ENCODE measurements at places on chromosomes 5 and 9. TPM values are rescaled to one million over a fixed set of nuclear protein-coding genes. Genes with fewer than 3 reads are reported as not detected.

The SPINK13 gene
- total RNA-seq: not detected

The SLC25A2 gene
- 0.72 TPM for total RNA-seq

The ARL14EPL gene
- total RNA-seq: 0.18 TPM

The MAMDC4 gene
- not detected for total RNA-seq

The KCNV2 gene
- total RNA-seq: not detected

The CDH9 gene
- total RNA-seq: 0.16 TPM

The NEURL1B gene
- 2.5 TPM for total RNA-seq

The NR5A1 gene
- total RNA-seq: not detected

The BTNL8 gene
- total RNA-seq: not detected

The BTNL9 gene
- total RNA-seq: not detected

The OTP gene
- total RNA-seq: not detected

The FGFR4 gene
- total RNA-seq: 0.74 TPM

The LHX3 gene
- not detected for total RNA-seq

The AK3 gene
- 47.4 TPM for total RNA-seq

The CDC20B gene
- total RNA-seq: not detected

The LECT2 gene
- not detected for total RNA-seq

The OLFML2A gene
- 1.7 TPM for total RNA-seq

The GZMA gene
- total RNA-seq: not detected

The PTTG1 gene
- 107 TPM for total RNA-seq

The RABL6 gene
- total RNA-seq: 62.0 TPM

The MOCS2 gene
- 74.2 TPM for total RNA-seq

The TCERG1 gene
- total RNA-seq: 66.4 TPM

The AGXT2 gene
- total RNA-seq: not detected

The LMX1B gene
- not detected for total RNA-seq

The TAS2R1 gene
- total RNA-seq: not detected

The CDC25C gene
- total RNA-seq: 8.9 TPM

The WNK2 gene
- total RNA-seq: not detected

The DROSHA gene
- 55.8 TPM for total RNA-seq

The PPP2CA gene
- 76.6 TPM for total RNA-seq

The PCDHB5 gene
- total RNA-seq: 0.45 TPM

The LPAR1 gene
- 39.2 TPM for total RNA-seq

The CYLC2 gene
- not detected for total RNA-seq

The DRD1 gene
- total RNA-seq: 0.18 TPM

The BOD1 gene
- total RNA-seq: 68.9 TPM

The ARHGEF28 gene
- total RNA-seq: 26.2 TPM

The ORM2 gene
- total RNA-seq: not detected

The PLAC8L1 gene
- total RNA-seq: not detected

The GKAP1 gene
- total RNA-seq: 1.4 TPM

The QRFP gene
- total RNA-seq: not detected

The ANKRD20A1 gene
- total RNA-seq: 0.27 TPM

The TRPM6 gene
- under 0.01 TPM for total RNA-seq

The OR13J1 gene
- total RNA-seq: not detected

The IL11RA gene
- 23.8 TPM for total RNA-seq

The GPX3 gene
- 53.1 TPM for total RNA-seq

The ANKDD1B gene
- 3.8 TPM for total RNA-seq
